Activated CD8-positive, alpha-beta memory T cell treated with anti-CD3 and anti-CD28 coated beads for 4 hours (primary cell): ENCODE measurements at places on chromosomes 16 and 17.

DNA sequence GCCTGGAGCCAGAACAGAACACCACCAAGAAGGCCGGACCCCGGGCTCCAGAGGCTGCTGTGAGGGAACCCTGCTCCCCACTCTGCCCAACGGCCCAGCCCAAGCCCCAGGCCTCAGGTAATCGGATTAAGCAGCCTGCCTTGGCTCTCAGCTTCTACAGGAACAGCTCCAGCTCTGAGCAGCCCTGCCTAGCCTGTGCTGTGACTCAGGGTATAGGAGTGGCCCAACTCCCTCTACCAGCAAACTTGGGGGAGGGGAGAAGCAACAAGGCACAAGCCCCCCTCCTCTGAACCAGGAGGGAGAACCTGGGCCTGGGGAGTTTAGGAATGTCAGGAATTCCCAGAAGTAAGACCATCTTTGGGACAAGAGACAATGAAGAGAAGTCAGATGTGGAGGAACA lies 849 bp upstream of the SOX15 start:
- no peak for DNase-seq

DNA sequence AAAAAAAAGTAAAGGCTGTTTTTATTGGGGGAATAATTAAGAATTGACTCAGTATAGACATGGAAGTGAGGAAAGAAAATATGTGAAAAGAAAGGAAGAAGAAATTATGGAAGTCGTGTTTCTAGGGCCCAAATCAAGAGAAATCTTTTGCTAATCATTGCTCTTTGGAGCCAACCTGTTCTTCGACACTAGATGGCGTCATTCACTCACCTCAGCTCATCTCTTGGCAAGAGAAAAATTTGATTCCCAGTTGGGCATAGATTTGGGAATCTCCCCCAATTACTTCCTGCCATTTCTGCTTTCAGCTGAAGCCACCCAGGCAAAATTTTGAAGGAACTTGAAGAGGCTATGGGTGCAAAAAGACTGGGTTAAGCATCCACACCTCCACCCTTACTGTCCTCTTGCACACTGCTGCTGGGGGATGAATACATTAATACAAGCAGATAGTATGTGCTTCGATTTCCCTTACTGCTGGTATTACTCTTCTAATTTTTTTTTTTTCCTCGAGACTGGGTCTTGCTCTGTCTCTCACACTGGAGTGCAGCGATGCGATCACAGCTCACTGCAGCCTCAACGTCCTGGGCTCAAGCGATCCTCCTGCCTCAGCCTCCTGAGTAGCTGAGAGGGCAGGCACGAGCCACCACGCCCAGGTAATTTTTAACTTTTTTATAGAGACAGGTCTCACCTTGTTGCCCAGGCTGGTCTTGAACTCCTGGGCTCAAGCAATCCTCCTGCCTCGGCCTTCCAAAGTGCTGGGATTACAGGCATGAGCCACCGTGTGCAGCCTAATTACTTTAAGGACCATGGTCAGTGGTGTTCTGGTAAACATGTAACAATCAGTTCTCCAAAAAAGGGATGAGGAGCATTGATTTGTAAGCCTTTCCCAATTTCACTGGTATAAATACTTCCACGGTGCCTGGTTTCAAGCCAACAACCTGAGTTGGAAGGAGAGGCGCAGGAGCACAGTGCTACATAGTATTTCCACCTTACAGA lies 13.5 kb downstream of the PSMD7 start:
- no peak for DNase-seq

DNA sequence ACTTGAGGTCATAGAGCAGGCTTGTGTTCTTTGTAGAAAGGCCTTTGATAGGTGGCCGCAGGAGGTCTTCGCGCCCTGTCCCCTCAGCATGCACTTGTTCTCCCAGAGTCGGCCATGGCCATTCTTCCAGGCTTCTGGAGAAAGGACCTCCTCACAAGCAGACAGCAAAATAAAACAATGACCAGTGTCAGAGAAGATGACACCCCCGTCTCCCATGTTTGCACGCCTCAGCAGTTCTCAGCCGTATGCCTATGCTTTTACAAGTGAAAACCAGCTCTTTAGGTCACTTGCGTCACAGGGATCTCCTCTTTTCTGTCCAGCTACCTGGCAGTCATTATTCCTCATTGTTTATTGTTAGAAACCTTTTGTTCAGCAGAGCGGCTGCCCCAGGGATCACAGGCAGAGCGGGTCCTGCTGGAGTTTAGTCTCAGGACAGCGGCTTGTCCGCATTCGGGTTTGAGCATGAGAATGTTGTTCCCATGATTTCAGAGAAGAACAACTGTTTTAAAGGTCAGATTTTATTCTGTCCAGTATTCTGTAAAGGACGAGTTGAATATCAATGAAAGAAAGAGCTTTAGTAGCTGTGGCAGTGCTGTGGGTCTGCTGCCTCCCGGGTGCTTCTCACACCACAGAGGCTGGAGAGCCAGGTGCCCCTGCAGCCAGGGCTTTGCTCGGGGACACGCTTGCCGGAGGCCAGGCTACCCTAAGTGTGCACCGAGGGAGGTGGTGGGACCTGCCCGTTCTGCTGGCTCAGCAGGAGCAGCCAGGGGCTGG lies 123.9 kb downstream of the RPTOR start:
- no peak for DNase-seq

DNA sequence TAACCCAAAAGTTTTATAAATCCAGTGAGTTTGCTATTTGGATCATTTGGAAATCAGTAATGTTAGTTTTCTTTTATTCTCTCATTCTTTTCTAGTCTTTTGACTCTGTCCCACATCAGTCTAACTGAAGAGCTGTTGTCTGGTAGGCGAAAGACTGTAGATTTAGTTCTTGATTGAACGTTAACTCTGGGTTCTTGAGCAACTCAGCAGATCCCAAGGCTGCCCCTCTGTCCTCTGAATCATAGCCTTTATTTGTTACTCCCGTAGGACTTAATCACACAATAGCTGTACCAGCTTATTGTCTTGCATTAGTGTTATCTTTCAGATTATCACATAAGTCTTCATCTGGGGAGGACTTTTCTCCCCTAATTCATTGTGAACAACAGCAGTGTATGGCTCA lies 119.3 kb upstream of the TOM1L1 start:
- no peak for DNase-seq

DNA sequence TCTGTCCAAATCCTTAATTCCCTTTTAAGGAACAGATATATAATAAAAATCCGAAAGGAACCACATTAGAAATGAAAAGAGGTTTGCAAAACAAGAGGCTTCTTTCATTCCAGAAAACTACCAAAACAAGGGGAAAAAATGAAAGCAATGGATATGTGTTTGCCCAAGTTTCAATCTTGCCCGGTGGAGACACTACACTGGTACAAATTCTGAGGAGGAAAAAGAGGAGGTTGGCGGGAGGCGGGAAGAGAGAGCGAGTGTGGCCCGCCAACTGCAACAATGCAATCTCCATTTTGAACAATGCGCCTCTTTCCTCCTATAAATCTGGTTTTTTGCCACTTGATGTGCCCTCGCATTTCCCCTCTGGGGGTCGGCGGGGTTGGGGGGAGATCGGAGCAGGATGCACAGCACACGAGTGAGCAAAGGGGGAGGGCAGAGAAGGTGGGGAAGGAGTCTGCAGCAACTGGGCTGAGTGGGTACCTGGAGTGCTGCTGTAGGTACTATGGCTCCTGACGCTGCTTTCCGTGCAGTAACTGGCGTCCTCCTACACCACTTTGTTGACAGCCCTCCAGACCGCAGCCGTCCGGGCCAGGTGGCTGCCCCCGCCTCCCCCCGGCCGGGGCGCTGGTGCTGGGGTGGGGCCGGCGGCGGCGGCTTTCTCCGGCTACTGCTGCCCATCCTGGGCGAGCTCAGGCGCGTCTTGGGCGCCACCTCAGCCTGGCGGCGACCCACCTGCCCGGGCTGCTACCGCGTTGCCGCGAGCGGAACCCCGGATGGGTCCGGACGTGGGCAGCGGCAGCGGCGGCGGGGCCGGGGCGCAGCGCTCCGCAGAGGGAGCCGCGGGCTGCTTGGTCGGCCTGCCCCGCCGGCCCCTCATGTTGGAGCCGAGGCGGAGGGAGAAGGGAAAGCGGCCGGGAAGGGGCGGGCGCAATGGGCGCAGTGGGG lies 93.8 kb upstream of the PLEKHM1 start:
- peak; percentile 27 for DNase-seq
